ENCODE measurements at places on chromosomes 16 and 17.

DNA sequence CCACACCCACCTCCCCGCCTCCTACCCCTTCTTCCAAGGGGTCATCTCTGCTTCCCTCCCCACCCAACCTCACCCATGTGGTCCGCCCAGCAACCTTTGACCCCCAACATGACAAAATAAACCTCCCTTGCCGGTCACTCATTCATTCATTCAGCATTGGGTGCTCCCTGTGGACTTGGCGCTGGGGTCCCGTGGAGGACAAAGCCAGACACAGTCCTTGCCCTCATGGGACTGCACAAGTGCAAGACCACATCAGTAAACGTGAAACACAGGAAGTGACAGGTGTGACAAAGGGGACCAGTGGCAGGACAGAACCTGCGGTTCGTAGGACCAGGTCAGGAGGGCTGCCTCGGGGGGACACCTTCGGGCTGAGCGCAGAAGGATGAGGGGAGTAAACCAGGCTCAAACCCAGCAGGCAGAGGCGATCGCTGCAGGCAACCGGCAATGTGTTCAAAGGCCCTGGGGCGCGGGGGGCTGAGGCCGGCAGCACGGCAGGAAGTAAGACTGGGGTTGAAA is 185.4 kb downstream of the SEC14L1 start:
- no peak for DNase-seq

DNA sequence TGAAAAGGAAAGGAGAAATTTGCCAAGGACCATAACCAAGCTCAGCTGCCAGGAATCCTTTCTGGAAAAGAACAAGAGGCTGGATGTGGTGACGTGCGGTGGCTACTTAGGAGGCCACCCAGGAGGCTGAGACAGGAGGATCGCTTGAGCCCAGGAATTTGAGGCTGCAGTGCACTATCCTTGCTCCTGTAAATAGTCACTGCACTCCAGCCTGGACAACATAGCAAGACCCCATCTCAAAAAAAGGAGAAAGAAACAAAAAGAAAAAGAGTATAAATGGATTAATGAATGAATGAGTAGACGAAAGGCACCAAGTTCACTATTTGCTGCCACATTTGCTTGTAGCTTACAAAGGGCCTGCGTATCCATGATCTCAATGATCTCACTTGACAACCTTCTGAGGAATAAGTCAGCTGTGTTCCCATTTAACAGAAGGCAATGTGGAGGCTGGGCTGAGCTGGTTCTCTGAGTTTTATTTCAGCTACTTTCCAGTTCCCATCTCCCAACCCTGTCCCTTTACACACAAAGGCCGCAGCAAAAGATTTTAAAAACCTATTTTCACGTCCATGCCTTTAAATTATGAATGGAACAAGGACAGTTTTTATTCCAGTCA is 29.8 kb downstream of the ARSG start:
- no peak for DNase-seq

GRCh38 chr16:8907096-8907495 is 24.9 kb downstream of the LITAFD start:
- no peak for DNase-seq

- no peak for DNase-seq
Measured at GRCh38 chr17:48711128-48711527, 11.2 kb downstream of the PRAC1 start.

DNA sequence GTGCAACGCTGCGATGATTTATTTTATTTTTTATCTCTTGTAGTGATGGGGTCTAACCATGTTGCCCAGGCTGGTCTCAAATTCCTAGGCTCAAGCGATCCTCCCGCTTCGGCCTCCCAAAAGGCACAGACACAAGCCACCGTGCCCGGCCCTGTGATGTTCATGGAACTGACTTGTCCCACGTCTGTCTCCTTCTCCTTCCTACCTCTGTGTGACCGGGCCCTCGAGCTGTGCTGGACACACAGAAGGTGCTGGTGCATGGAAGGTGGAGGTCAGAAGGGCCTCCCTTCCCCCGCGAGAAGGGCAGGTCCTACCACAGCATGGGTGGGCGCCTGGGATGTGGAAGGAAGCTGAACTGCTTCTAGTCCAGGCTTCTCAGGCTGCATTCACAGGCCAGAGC is 88.0 kb downstream of the SEC14L1 start:
- DNase-seq: no peak

DNA sequence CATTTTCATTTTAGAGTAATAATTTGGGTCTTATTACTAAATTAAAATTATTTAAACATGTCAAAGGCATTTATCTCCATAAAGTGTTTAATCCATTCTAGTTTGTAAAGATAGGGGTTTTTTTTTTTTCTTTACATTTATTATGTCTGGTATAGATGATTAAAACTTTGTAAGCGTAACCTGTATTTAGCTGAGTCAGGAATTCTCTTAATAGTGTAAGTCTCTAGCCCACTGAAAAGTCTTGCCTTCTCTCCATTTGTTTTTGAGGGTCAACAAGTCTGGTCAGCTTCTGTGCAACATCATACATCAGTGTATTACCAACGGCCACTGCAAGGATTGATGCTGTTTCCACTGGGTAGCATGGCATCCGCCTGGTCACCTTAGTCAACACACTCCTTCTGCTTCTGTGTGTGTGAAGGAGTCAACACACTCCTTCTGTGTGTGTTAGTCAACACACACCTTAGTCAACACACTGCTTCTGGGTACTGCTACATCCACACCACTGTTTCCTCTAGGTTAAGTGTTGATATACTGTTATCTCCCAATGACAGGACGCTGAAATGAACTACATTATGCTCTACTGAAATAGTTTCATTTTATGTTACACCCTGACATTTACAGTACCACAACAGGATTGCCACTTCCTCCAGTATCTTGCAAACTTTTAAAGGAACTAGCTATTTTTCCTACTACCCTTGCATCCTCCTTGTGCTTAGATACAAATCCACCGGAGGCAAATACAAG is 37.3 kb upstream of the VWA3A start:
- no peak for DNase-seq

- DNase-seq: no peak
Measured at GRCh38 chr17:18323007-18323406, 7.9 kb downstream of the SMCR8 start.

DNA sequence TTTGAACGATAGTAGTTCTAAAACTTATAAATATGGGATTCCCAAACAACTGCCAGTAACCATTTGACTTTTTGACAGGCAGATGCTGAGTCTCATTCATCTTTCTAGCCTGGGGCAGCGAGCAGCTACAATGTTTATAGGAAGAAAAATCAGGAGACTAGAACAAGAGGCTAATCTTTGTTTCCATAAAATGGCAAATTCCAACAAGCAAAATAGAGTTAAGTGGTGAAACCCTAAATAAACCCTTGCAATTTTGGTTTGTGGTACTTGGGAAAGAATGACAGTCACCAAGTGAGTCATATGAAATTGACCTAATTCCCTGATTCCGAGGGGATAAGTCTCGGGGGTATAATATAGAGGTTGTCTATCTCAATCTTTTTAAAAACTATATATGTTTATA is 27.3 kb upstream of the HS3ST2 start:
- no peak for DNase-seq

- DNase-seq: no peak
Measured at GRCh38 chr17:82803606-82804005, 36.2 kb downstream of the ZNF750 start.

DNA sequence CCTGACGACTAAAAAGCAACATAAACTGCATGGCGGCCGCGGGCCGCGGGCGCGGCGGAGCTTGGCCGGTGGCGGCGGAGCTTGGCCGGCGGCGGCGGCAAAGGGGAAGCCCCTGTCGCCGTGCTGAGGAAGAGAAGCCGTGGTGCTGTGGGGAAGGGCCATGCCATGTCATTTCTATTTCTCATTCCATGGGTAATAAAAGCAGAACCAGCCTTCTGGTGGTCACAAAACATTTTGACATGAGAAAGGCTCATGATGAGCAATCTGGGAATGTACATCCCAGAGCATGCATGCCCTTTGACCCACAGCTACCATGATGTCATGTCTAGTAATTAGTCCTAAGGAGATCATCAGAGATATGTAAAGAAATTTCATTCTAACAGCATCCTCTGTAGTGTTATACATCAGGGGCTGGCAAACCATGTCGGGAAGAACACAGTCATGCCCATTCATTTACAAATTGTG is 23.9 kb upstream of the HEATR6 start:
- DNase-seq: peak; percentile 74

- DNase-seq: peak; percentile 67
Measured at GRCh38 chr17:18224387-18225120, 881 bp upstream of the LLGL1 start.

GRCh38 chr16:89936981-89937380 is 11.6 kb upstream of the DEF8 start:
- no peak for DNase-seq

GRCh38 chr16:27406511-27407128 is 4.6 kb downstream of the IL21R start:
- DNase-seq: no peak

GRCh38 chr17:45016823-45017222 is 34.6 kb downstream of the DCAKD start:
- no peak for DNase-seq

- no peak for DNase-seq
Measured at GRCh38 chr17:9247401-9247938, 226.2 kb downstream of the NTN1 start.

- DNase-seq: peak; percentile 46
Measured at GRCh38 chr16:29790949-29791844, 646 bp downstream of the KIF22 start.

DNA sequence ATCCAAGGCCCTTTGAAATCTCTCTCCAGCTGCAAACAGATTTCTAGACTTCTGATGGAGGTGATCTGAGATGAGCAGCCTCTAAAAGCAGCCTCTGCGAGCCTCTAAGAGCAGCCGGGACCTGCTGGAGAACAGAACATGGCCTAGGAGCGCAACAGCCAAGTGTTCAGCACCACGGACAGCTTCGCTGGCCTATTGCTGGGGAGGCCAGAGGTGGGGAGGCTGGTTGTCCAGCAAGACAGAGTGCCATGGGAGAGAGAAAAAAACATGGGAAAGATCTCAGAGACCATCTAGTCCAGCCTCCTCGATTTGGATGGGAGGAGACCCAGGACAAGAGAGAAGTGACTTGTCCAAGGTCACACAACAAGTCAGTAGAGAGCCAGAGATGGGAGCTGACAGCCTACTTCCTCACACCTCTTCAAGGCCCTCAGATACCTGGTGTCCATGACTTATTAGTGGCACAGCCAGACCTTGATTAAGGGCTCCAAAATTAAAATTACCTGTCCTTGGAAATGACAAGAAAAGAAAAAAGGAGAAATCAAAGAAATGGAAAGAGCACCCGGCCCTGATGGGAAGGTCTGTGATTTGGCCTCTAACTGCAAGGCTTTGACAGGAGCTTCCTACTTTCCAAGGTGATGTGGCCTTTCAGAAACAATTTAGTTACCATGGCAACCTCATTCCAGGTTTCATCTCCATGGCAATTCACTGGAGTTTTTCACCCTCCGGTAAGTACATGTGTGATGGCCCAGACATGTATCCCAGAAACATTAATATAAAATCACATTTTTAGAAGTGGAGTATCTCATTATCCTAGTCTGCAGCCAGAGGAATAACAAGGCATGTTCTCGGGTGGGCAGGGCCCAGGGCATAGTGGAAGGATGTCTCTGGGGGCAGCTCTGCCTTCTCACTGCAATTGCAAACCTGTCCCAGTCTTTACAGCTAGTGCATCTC is 14.5 kb downstream of the RPRML start:
- DNase-seq: peak; percentile 41

DNA sequence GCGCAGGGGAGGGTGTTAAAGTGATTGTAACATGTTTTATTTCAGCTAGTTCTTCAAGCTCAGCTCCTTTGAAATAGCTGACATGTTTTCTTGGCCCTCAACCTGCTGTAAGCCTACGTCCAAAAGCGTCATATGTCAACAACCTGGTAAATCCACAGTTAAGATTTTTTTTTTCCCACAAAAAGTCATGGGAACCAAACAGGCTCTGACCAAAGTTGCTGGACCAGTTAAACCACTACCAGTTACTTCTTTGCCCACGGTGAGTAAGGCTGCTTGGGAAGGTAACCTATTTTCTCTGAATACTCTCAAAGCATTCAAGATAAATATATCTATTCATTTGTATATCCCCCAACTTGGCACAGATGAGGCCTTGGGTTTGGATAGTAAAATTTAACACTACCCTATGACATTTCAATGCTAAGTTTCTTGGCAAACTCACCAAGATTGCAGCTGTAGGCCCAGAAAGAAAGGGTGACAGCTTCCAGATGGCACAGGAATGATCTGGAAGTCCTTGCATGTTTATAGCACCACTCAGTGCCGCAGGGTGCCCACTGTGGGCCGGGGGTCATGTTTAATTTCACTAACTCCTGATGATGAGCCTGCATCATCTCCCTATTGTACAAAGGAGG is 166.2 kb downstream of the XYLT1 start:
- DNase-seq: peak; percentile 20

DNA sequence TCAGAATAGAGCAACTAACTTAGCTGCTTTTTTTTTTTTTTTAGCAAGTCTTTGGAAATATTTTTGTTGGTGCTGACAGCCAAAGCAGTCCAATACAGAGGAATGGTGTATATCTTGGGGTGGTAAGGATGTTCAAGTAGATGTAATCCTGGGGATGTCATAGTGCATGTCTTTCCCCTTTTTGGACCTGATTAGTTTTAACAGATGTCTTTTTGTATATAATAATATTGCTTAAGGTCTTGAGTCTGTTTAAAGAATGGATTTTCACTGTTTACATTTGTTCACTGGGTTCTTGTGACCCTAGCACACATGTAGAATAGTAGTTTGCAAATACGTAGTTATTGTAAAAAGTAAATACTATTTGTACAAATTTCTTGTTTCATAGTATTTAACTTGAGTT is 7.9 kb downstream of the TAF15 start:
- no peak for DNase-seq

- DNase-seq: peak; percentile 87
Measured at GRCh38 chr17:76276461-76277299, 11.5 kb downstream of the UBALD2 start.

- DNase-seq: peak; percentile 43
Measured at GRCh38 chr17:65552214-65552613, 9.2 kb downstream of the AXIN2 start.

DNA sequence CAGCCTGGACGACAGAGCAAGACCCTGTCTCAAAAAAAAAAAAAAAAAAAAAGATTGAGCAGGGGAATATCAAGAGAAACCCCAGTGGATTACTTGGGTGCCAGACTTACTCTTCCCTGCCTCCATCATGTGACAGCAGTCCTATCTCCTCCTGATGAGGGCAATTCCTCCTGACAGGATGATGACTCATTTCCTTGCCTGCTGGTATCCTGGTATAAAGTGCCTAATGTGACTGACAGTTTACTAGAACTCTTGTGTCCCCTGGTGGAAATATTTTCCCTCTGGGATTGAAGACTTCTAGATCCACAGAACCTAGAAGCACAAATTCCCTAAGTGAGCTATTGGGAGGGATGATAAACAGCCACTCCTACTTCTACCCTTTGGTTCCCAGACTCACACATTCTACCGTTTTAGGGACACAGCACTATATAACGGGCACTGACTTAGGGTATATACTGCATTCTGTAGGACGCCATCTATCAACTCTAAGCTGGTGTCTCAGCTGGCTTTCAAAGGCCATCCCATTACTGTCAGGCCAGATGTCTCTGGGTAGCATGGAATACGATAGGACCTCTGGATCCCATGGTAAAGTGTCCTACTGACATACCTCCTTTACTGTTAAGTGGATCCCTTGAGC is 114.6 kb upstream of the MED13 start:
- DNase-seq: peak; percentile 59

GRCh38 chr16:79587897-79588296 is 12.6 kb downstream of the MAF start:
- no peak for DNase-seq

- no peak for DNase-seq
Measured at GRCh38 chr17:63573634-63574033, 23.4 kb downstream of the DCAF7 start.

GRCh38 chr16:4947722-4948503 is 10.2 kb upstream of the SEC14L5 start:
- DNase-seq: no peak
